ENCODE measurements at places on chromosomes 7 and 10.

- DNase-seq = no peak
These were observed 25.8 kb downstream of the NHLRC2 start for GRCh38 chr10:113880236-113880635.

DNA sequence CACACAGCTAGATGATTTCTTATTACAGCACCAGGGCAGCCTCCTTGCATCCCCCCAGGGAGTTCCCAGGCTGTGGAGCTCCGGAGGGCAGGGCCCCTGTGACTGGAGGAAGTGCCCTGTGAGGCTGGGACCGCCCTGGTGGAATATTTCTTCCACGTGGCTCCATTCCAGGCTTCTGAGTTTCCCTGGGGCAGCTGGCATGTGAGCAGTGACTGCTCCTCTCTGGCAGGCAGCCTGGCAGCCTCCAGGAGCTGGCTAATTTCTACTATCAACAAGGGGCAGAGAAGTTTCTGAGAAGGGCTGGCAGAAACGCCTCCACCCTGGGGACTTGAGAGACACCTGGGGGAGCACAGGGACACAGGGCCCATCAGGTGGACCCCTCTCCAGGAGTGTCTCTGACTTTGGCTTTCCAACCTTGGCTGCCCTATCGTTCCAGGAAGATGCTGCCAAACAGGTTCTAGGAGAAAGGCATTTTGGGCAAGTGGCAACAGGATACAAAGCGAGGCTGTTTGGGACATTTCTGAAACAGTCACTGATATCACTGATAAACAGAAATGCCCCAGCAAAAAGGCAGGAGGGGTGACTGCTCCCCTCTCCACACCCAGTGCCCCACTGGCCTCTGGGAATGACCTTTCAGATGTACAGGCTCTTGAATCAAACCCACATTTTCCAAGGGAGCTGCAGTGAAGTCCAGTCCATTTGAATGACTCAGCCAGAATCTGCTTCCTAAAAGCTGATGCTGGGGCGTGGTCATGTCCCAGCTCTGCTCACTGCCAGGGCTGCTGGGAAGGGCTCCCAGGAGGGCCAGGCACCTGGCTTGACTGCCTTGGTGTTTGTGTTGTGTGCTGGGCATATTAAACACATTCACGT lies 16.1 kb downstream of the MYOF start:
- peak; percentile 71 for DNase-seq

GRCh38 chr7:140342727-140343514 lies 55.4 kb downstream of the SLC37A3 start:
- DNase-seq = peak; percentile 41

GRCh38 chr7:47746468-47746867 lies 164.6 kb upstream of the TNS3 start:
- no peak for DNase-seq

GRCh38 chr7:91240376-91240941 lies 23.8 kb upstream of the FZD1 start:
- no peak for DNase-seq

DNA sequence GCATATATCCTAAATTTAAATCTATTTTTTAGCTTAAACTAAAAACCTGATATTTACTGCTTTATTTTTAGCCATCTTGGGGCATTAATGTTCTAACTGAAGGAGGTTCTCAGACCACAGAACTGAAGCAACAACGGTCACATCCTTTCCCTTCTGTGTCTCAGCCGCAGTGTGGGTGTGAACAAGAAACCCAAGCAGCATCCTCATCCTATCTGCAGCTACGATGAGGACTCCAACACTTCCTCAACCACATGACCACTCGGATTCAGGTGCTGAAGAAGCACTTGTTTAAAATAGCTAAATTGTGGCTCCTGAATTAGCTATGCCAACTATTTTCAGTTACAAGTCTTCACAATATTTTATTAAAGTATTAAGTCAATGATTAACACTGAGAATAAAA lies 5.3 kb downstream of the ESYT2 start:
- no peak for DNase-seq

DNA sequence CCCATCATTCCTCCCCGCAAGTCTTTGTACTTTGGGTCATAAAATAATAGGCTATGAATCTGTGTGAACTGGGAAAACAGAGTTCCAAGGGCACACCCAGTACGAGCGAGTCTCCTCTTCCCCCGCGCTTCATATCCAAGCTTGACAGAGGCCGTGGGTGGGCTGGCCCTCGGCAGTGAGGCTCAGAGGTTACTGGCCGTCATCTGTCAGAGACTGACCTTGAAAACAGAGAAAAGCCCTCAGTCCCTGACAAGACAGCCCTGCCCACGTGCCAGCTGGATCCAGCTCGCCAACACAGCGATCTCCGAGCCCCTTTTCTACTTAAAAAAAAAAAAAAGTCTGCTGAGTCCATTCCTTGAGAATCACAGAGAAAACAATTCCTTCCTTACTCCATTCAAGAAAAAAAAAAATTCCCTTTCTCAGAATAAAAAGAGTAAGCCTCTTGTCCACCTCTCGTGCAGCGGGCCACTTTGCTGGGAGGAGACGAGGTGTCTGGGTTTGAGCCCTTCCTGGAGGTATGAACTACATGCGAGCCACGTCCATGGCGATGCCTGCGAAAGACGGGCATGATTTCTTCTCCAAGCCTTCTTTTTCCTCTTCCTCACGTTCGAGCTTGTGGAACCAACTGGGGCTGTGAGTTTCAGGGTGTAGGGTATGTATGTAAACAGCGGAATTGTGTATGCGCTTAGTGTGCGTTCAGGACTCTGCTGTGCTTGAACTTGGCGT lies 744 bp upstream of the BICC1 start:
- DNase-seq = peak; percentile 52

DNA sequence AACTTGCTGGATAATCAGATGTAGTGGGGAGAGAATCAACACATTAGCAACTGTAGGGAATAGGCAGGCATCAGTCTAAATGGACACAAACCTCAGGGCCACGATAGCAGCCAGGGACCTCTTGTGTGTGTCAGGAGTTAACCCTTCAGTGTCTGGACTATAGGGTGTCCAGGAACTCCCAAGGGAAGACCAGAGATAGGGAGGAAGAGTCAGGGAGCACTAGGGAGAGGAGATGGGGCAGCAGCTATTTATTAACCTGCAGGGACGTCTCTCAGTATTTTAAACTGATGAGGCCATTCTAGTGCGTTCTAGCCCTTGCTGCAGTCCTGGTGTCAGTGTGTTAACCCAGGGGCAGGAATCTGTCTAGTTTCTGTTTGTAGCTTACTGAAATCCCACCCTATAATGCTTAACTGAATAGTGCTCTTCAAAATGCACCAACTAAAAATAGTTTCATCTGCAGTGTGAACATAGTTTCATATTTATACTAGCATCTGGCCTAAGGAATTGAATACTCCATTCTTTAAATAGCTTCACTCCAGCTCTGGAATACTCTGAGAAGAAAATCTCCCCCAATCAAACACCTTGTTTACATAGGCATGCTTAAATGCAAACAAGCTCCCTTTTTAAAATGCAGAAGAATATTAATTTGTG lies 62.7 kb downstream of the ARID5B start:
- DNase-seq = peak; percentile 2

GRCh38 chr10:26837139-26837538 lies 23.6 kb downstream of the ABI1 start:
- peak; percentile 20 for DNase-seq

DNA sequence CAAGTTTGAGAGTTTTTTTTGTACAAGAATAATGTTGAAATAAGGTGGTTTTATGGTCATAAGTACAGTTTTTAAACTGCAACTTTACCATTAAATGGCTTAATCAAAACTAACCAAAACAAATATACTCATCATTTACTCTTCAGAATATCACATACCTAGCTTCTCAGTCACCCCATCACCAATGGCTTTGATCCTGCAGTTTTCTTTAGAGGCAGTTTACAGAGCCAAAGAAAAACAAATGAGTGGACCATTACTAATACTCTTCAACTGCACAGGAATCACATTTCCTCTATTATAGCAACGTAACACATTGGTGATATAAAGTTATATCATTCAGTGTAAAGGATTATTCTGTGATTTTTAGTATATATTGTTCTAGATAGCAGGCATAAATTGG lies 576.1 kb upstream of the LRRTM3 start:
- DNase-seq = no peak

GRCh38 chr7:108442039-108442568 lies 14.1 kb downstream of the NRCAM start:
- peak; percentile 91 for DNase-seq

Measured in NCI-H69 (cell line).